ENCODE measurements at places on chromosomes 6 and 20. TPM values are rescaled to one million over a fixed set of nuclear protein-coding genes. Genes with fewer than 3 reads are reported as not detected.

CENPB gene
- total RNA-seq: 163 TPM

COL11A2 gene
- total RNA-seq: 1.1 TPM

PCK1 gene
- total RNA-seq: not detected

SLCO4A1 gene
- total RNA-seq: 0.17 TPM

C6orf58 gene
- total RNA-seq: not detected

ZC2HC1B gene
- not detected for total RNA-seq

ADAM33 gene
- 0.13 TPM for total RNA-seq

CPNE5 gene
- not detected for total RNA-seq

PRKN gene
- total RNA-seq: 2.4 TPM

GRCh38 chr20:48684501-48685041 is 143.2 kb downstream of the PREX1 start:
- DNase-seq: peak; percentile 12

DNA sequence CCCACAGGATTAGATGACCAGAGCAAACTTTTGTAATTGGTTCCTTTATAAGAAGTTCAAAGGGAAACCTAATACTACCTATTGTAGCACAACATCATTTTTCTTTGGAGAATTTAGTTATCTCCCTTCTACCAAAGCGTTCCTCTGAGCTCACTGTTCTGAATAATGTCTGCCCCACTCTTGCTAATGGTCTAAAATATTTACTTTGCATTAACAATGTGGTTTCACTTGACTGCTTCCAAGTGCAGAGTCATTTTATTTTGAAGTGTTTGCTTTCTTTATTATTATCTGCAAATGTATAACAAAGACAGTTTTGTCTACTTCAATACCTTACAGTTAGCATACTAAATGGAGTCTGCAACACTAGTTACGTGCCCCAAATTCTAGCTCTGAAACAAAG is 15.0 kb downstream of the TRAPPC3L start:
- no peak for DNase-seq

- DNase-seq: peak; percentile 13
These were observed 4.9 kb upstream of the PACSIN1 start for GRCh38 chr6:34460796-34461507.

GRCh38 chr20:10221021-10221420 is 2.4 kb downstream of the SNAP25 start:
- DNase-seq: no peak

DNA sequence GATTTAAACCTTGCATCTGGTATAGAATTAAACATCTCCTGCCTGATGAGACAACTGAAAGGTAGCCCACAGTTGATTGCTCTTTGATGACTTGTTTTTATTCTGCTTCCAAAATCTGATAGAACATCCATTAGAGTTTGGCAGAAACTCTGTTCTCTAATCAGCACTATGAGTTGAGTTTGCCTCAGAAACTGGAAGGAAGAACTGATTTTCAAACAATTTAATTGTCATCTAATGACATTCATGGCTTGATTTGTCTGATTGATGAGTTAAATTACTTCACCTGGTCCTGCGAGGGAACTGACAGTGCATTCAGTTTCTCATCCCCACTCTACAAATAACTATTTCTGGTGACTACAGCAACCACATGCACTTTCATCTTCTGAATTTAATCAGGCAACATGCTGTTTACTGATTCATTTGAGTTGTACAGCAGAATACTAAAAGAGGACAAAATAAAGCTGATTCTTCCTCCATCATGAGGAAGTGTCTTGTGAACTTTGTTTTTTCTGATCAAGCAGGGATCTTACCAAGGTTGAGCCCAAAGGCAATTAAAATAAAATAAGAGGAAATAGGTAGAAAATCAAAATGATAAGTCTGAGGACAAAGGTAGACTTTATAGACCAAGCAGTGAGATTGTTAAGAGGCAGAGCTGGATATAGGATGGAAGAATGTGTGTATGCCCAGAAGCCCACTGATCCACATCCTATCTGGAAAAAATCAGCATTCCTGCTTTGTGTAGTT is 15.7 kb upstream of the MRAP2 start:
- DNase-seq: no peak

DNA sequence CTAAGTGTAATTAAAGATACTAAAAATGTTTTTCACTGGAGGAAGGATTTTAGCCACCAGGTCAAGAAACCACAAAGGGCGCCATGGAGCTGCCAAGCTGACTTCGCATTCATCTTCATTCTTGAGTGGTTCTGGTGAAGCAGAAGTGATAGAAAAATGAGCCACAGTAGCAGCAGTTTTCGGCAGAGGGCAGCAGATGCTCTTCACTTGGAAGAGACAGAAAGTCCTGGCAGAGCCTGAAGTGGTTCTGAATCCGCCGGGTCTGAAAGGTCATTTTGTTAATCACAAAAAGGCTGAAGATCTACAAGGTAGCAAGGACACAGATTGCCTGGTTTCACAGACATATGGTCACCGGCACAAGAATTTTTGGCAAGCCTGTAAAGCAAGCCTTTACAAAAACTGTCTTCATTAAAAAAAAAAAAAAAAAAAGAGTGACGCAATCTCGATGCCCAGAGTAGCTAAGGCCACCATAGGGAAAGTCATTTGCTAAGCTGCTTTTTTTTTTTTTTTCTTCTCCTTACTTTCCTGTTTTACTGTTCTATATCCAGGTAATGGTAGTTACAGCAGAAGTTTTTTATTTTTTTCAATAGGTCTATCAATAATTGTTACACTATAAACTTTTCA is 345.1 kb upstream of the AGPAT4 start:
- DNase-seq: peak; percentile 74

- no peak for DNase-seq
These were observed 118.3 kb downstream of the STXBP5 start for GRCh38 chr6:147322299-147323162.

GRCh38 chr20:53510704-53511103 is 82.9 kb downstream of the ZNF217 start:
- DNase-seq: no peak

GRCh38 chr6:32086661-32087573 is 22.2 kb downstream of the TNXB start:
- peak; percentile 70 for DNase-seq

DNA sequence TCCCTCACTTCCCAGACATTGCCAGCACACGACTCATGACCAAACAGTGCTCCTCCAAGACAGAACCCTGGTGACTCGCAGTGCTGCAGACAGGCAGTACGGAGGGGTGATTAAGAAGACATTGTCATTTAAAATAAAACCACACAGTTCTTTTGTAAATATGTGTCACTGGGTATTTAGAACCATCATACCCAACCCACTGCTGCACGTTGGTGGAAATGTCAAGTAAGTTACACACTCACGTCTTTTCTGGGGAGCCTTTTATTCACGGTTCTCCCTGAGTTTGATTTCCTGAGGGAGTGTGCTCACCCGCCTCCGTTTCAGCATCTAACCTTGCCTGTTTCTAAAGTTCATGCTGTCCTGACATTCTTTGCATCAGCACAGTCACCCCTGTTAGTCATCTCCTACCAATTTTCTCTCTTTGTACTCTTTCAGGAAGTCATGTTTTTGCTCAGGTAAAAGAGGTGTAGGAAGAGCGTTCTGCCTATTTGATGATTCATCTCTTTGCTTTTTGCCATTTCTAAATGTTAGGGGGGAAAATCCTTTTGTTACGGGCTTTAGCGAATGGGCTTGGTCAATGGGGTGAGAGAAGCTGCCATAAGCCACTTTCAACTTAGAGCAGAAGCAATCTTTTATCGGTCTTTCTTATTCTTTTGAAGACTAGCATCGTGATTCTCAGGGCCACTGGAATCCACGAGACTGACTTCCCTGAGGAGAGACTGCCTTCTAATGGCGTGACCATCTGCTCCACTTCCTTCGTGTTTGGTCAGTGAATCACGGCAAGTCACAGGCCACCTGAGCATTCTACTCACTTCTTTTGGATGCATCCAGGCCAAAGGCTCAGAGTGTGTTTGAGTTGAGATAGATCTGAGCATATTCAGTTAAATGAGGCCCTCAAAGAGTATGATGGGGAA is 512.8 kb upstream of the JARID2 start:
- peak; percentile 91 for DNase-seq

DNA sequence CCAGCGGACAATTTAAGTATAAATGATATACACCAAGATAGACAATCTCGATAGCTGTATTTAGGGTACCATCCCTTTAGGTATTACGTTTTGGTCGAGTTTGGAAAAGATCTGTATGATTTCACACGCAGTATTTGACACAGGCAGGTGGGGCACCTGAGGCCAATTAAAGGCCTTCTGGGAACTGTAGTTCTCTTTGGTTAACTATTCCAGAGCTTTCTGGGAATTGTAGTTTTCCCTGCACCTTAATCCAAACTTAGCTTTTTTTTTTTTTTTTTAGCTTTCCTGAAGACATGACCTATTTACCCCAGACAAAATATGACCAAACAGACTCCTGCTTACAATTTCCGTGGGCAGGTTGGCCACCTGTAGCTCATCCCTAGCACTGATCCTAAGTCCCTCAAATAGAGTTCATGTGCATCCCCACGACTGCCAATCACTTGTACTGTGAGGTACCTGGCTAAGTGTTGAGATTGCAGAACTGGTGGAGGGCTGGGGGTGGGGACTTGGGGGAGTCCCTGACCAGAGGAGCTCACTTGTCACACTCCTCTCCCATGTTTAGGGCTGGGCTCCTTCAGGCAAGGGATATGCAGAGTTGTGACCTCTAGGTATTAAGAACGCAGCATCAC is 999 bp upstream of the EHMT2 start:
- DNase-seq: peak; percentile 27

GRCh38 chr6:53014744-53015143 is 19.7 kb upstream of the GSTA4 start:
- DNase-seq: no peak

GRCh38 chr6:5443491-5443890 is 182.2 kb downstream of the FARS2 start:
- no peak for DNase-seq

- no peak for DNase-seq
These were observed 10.6 kb downstream of the CEP250 start for GRCh38 chr20:35465976-35466375.

DNA sequence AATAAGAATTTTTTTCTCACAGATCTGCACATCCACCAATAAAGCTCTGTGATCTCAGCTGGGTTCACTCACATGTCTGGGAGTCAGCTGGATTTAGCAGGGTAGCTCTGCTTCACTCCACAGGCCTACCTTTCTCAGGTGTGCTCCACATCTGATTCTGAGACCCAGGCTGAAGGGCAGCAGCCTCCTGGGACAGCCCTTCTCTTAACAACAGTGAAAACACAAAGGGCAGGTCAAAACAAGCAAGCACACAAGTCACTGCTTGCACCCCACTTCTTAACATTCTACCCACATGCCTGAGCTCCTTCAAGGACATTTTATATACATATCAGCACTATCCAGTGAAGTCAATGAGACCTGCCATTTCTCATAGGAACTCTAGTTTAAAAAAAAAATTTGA is 96.0 kb upstream of the MAP3K4 start:
- no peak for DNase-seq

GRCh38 chr6:4352322-4352669 is 216.9 kb upstream of the ECI2 start:
- no peak for DNase-seq

GRCh38 chr6:100987556-100987955 is 106.4 kb upstream of the ASCC3 start:
- no peak for DNase-seq

DNA sequence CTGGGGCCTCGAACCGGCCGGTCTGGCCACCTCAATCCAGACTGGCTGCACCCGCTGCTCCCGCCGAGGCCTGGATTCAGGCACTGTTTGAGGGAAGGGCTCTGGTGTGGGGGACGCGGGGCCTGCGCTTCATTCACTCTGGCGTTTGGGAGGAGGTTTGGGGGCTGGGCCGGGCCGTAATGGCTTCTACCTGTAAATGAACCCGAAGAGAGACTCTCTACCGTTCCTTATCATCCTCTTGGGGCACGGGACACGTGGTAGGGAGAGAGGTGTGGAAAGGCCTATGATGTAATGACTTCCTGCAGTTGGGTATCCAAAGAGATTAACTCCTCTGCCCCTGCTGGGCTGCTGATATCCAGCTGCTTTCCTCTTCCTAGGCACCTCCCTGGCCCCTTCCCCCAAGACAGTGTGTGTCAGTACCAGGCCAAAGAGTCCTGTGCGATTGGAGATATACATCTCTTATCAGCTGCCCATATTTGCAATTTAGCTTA is 1.8 kb downstream of the FOXO3 start:
- DNase-seq: peak; percentile 95

- no peak for DNase-seq
These were observed 18.5 kb downstream of the CST8 start for GRCh38 chr20:23509247-23509913.

Data from LHCN-M2 (cell line).